CD4-positive, alpha-beta T cell treated with Interleukin-15 for 1 hour (primary cell): ENCODE measurements at places on chromosomes 13 and 19.

DNA sequence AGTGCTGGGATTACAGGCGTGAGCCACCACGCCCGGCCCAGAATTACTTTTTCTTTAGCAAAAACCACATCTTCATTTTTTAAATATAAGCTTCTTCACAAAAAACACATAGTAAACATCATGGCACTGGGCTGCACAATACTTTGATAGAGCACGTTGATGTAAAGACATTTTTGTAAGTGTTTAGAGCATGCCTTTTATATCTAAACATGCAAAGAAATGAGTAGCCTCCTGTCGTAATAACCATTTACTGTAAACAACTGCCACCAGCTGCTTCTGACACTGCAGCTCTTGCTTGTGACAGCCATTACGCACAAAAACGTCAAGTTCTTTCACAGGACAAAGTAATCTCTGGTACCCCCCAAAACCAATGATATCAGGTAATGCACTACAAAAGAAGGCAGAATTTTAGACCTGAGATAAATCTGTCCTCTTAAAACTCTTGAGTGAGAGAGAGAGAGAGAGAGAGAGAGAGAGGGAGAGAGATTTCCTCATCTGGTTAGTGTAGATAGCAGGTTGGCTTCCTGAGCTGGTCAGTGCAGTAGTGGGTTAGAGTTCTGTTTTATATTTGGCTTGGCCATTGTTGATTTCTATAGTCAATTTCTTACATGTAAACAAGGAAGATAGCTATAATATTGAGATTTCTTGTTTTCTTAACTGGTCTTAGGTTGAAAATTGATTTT is 6.7 kb upstream of the ZNF548 start:
- no peak for DNase-seq

- DNase-seq = no peak
Observed at GRCh38 chr13:94204946-94205345, 274.5 kb downstream of the DCT start.

GRCh38 chr19:16023146-16023915 is 53.0 kb upstream of the TPM4 start:
- no peak for DNase-seq

DNA sequence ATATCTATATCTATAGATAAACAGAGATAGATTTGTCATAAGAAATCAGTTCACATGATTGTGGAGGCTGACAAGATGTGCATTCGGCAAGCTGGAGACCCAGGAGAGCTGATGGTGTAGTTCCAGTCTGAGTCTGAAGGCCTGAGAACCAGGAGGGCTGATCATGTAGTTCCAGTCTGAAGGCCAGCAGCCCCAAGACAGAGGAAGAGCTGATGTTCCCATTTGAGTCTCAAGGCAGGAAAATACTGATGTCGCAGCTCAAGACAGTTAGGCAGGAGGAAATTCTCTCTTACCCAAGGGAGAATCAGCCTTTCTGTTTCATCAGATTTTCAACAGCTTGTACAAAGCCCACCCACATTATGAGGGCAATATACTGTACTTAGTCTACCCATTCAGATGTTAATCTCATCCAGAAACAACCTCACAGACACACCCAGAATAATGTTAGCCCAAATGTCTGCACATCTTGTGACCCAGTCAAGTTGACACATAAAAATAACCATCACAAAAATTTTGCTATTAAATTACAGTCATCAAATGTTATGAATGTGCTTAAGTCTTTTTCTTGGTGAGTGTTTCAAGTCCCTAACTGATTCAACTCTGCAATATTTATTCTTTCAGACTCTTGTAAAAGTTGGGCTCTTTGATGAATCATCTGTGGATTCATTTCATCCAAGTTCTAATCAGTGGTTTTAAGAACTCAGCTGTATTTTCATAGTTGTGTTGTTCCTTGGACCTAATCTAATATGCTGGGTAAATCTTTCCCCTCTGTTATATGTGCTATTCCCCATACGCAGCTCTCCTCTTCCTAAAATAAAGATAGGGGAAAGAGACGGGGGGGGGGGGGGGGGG is 22.7 kb upstream of the LRCH1 start:
- no peak for DNase-seq

DNA sequence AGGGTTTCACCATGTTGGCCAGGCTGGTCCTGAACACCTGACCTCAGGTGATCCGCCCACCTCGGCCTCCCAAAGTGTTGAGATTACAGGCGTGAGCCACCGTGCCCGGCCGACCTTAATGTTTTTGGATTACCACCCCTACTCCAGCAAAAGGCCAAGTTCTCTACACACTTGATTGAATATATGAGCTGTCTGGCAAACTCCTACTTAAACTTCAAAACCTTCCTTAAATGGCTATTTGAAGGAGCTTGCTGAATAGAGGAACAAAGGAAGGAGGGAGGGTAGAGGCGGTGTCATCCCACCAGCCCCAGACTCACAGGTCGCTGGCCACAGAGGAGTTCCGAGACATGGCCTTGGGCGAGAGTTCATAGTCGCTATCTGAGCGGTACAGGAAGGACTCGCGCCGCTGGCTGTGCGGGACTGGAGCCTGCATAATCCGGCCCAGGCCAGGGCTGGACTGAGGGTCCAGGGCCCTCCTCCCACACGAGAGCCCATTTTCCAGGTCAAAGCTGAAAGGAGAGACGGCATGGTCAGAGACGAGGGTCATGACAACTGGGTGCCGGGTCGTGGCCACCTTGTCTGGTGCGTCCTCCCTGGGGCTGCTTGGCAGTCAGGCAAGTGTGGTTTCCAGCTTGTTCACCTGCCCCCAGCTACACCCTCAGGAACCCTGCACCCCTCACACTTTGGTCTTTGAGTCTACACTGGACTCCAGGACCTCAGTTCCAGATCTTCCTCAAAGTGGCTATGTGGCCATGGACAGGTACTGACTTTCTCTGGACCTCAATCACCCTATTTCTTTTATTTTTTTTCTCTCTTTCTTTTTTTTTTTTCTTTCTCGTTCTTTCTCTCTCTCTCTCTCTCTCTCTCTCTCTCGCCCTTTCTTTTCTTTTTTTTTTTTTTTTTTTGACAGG is 4.2 kb downstream of the PDE4C start:
- no peak for DNase-seq

DNA sequence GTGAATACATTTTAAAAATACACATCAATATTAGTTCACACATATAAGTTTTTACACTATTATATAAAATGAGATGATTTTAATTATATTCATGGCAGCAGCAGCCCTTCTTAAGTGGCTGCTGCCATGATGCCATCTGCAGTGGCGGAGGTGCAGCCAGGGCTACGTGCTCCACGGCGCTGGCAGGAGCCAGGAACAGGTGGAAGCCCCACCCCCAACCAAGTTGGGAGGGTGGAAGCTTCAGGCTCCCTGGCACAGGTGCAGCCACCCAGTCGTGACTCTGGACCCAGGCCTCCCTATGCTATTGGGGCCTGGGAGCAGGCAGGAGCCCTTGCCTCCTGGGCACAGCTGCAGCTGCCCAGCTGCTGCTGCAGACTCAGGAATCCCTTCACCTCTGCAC is 646.9 kb upstream of the PCDH9 start:
- no peak for DNase-seq

DNA sequence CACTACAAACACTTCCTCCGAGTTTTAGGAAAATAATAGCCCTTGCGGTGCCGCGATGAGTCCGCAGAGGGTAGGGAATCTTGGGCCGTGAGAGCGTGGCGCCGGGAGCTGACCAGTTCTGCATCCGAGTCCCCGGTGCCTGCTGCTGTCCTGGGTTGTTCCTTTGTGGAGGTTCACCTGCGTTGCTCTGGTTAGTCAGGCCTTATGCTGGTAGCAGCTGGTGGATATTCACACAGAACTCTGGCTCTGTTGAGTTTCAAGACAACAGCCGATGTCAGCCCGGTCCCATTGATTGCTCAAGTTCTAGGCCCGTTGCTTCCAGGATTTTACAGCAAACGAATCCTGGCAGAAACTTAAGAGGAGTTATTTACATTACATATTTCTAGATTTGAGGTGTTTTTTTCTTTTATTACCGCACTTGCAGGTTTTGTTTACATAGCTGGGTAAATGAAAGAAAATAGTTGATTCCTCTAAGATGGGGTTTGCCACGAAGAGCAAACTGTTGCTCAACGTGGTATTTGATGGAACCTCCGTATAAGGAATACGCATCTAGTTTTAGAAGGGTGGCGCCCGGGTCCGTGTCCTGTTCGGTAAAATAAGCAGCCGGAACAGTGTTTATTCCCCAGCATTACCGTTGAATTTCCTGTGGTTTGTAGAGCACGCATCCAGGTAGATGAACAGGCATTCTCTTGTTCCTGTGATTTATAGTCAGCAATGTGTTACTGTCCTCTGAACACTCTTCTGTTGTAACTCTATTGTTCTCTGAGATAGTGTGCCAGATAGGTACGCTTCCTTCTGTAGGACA is 1.3 kb downstream of the CLDN10 start:
- no peak for DNase-seq

GRCh38 chr13:49641801-49642291 is 13.5 kb downstream of the ARL11 start:
- DNase-seq = peak; percentile 72

DNA sequence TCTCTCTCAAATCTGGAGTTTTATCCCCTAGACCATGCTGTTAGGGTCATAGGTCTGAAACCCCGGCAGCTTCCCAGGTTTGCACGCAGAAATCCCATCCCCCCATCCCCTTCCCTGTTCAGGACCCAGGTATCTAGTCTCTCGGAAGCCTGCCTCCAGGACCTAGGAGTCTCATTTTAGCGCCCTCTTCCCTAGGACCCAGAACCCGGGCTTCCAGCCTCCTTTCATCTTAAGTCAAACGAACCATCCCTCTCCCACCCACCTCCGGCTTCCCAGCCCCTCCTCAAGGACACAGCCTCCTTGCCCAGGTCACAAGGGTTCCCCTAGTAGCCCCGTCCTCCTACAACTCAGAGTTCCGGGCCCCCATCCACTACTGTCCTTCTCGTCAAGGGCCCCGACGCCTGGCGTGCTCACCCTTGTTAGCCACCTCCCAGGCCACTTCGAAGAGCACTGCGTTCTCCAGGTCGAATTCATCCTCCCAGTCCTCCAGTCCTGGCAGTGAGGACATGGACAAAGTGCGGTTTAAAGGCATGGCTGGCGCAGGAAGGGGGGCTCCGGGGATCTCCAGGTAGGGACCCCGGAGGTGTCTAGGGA is 431 bp downstream of the GYS1 start:
- no peak for DNase-seq

GRCh38 chr13:24512197-24512907 is at the start of gene PARP4:
PARP4 (minus strand) TSS chr13:24512778; CDS start chr13:24503776, 9,002 bp downstream.
- peak; percentile 66 for DNase-seq

GRCh38 chr13:78826936-78827335 is 168.0 kb upstream of the OBI1 start:
- no peak for DNase-seq

DNA sequence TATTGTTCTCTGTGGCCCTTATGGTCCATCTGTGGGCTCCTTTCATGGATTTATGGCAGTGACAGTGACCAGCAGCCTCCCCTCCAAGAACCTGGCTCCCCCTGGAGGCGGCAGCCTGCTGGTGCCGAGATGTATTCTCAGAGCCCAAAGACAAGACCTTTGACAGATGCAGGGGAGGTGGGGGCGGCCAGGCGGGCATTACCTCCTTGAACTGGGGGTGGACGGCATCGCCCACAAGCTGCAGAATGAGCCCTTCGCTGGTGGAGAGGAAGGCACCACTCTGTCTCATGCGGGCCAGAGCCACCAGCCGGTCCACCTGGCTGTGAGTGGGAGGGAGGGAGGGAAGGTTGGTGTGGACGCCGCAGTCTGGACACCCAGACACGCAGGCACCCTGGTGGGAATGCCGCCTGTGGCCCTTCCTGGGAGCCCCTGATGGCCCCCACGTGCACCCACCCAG is 6.6 kb downstream of the ISOC2 start:
- DNase-seq = peak; percentile 37

DNA sequence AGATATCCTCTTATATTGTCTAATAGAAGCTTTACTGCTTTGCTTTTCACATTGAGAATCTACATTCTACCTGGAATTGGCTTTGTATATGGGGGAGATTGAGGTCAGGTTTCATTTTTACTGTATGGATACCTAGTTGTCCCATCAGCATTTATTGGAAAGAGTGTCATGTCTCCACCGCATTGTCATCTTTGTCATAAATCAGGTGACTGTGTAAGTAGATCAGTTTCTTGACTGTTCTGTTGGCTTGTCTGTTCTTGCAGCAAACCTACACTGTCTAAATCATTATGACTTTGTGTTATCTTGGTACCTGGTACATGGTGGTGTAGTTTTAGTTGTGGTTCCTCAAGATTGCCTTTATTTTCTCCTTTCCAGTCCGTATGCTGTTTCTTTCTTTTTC is 5.8 kb downstream of the URI1 start:
- no peak for DNase-seq
